ENCODE measurements at places on chromosomes 16 and 17.
A peak's percentile ranks its signal among the peaks of the same experiment; 100 is the strongest.

DNA sequence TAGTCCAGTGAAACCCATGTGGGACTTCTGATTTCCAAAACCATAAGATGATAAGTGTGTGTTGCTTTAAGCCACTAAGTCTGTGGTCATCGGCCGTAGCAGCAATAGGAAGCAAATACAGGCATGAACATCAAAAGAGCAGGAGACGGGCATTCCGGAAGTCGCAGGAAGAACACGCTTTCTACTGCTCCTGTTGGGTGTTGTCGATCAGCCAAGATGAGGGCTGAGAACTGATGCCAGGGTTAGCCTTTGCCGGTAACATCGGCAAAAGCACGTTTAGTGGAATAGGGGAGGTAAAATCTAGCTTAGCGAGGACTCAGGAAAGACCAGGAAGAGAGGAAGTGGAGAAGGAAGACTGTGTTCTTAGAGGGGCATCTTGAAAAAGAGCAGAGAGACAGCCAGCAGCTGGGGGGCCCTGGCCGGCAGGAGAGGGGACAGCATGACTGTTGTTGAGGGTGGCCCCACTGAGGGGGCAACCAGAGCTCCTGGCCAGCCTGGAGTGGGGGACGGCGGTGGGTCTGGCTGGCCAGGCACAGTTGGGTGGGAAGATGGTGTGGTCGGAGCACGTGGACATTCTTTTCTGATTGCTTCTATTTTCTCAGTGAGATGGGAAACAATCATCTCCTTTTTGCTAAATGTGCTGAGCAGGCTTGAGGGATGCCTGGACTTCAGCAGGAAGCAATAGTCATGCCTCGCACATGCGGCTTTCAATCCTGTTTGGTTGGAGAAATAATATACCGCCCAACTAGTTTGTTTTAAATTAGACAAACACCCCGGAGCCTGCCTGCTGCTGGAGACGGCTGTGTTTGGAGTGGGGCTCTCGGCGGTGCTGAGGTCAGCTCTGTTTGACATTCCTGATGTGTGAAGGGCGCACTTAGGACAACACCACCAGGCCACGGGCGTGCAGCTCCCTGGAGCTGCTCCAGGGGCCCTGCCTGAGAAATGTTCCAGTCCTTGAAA, 109.9 kb downstream of the METRNL start:
- peak; percentile 77 for DNase-seq

DNA sequence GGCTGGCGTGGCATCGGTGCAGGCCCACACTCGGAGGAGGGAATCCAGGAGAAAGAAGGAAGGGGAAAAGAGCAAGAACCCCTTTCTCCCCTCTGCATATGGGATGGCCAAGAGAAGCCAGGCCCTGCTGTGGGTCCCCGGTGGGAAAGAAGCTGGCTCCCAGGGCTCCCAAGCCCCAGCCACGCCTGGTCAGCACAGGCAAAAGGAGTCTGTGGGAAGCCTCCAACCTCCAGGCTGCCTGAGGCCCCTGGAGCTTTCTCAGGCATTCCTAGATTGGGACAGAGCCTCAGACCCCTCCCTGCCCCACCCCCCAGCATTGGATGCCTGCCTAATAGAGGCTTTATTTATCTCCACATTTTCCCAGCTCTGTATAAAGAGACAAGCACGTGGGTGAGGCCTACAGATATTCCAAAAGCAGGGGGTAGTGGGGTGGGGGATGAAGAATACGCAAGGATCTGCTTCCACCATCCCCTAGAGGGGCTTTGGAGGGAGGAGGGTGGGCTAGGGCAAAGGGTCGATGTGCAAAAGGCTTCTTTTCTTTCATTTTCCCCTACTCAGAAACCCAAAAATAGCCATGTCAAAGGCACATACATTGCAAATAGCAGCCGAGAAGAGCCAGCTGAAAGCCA, 56.4 kb downstream of the MPRIP start:
- peak; percentile 75 for DNase-seq

- no peak for DNase-seq
Measured at GRCh38 chr17:5585287-5585794, 1.0 kb upstream of the NLRP1 start.

- DNase-seq: no peak
Measured at GRCh38 chr17:73641826-73642600, 2.2 kb downstream of the SDK2 start.

DNA sequence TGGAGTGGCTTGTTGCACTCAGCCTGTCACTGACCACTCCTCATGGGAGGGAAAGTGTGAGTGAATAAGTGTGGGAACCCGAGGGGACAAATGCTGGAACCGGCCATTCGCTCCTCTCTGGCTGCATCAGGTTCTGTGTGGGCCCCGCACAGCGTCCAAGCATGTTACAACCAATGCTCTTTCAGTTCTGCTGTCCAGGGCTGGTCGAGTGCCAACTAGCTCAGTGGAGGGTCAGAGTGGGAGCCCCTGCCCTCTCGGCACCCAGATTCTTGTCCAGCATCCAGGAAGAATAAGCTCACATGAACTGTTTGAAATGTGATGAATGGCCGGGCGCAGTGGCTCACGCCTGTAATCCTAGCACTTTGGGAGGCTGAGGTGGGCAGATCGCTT, 48.3 kb upstream of the FBXO47 start:
- DNase-seq: no peak

GRCh38 chr17:77734371-77735080, 224.0 kb upstream of the TNRC6C start:
- DNase-seq: peak; percentile 93

- no peak for DNase-seq
Measured at GRCh38 chr17:59124665-59125064, 18.0 kb upstream of the TRIM37 start.

DNA sequence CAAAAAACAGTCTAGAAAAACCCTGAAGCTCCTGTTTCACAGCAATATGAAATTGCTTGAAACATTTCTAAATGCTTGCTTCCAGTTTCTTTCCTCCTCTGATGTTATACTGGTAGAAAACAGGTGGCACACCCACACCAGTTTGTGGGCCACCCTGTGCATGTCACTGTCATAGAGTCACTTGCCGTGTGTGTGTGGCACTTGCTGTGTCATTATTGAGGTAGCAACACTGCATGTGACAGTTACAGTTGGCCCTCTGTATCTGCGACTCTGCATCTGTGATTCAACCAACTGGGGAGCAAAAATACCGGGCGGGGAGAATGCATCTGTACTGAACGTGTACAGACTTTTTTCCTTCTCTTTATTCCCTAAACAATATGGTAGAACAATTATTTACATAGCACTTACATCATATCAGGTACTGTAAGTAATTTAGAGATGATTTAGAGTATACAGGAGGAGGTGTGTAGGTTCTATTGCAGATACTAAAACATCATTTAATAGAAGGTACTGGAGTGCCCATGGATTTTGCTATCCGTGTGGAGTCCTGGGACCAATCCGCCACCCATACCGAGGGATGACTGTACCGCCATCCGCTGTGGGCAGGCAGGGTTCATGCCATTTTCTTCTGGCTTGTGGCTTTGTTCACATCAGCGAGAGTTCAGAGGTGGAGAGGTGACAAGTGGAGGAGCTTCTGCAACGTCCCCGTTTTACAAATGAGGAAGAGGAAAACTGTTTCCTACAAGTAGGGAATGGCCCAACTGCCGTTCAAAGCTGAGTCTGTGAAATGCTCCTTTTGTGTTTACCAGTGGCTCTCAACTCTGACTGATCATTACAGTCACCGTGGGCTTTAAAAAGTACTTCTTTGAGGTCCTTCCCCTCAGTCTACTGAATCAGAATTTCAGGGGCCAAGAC, 373.7 kb downstream of the SNX29 start:
- DNase-seq: no peak

DNA sequence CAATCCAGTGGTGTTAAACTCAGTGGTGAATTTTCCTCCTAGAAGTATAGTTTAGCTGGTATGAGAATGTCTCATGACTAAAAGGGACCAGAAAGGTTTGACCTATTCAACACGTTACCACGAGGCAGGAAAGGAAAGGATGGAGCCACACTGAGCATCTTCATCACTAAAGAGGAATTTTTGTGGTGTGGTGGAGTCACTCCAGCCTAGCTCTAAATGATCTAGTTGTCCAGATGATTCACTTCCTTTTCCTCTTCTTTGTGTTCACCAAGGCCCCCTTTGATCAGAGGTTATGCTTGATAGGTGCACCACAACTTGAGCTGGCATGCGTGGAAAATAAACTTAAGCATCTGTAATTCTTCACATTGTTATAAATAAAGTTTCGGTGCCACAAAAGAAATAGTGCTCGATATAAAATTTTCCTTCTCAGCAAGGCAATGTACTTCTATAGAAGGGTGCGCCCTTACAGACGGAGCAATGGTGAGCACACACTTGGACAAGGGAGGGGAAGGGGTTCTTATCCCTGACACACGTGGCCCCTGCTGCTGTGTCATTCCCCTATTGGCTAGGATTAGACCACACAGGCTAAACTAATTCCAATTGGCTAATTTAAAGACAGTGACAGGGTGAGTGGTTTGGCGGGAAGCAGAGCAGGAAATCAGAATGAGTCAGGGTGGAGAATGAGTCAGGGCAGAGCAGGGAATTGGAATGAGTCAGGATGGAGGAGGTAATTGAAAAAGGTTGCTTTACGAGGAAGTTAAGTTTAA, 254.6 kb downstream of the HS3ST3A1 start:
- no peak for DNase-seq

DNA sequence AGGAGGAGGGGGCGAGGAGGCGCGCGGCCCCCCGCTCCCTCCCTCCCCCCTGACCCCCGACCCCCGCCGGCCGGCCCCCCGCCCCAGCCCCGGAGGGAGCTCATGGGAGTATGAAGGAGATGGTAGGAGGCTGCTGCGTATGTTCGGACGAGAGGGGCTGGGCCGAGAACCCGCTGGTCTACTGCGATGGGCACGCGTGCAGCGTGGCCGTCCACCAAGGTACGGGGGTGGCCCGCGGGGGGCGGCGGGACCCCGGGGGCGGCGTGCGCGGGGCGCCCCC, 390 bp downstream of the MLLT6 start:
- no peak for DNase-seq

- DNase-seq: no peak
Measured at GRCh38 chr17:80474231-80474960, 2.0 kb downstream of the NPTX1 start.
